Thoracic aorta (tissue), 2 donors: ENCODE measurements at places on chromosomes 13 and 19. TPM values are rescaled to one million over a fixed set of nuclear protein-coding genes. Genes with fewer than 3 reads are reported as not detected.
A peak's percentile ranks its signal among the peaks of the same experiment; 100 is the strongest.

GRCh38 chr19:27794494-27795042, 1418.4 kb downstream of the UQCRFS1 start:
- no peaks in the 10 kb centered on the region for H3K27me3 ChIP-seq
- peak overlapping the region; percentile 88 for H3K27ac ChIP-seq
- no peaks in the 10 kb centered on the region for H3K36me3 ChIP-seq
- peaks cover 18% of the 10 kb centered on the region for H3K4me1 ChIP-seq
- peak overlapping the region; percentile 80 for H3K4me3 ChIP-seq

Gene COX6B2
- not detected for total RNA-seq

DNA sequence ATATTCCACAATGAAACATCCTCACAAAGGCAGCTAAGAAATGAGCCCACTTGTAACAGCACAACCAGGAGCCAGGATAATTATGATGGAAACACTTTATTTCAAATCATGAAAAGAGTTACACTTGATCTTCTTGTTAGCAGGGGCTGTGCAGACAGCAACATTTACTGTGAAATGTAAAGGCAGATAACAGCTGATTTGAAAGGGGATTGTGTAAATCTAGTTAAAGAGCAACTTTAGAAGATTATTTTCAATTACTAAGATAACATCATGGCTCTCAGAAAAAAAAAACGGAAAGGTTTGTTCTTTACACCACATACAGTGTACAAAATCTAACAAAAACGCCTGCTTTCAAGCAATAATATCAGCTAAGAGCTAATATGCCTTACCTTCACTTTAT, 22.4 kb downstream of the ENOX1 start:
- no peak overlapping the region for H3K27ac ChIP-seq
- no peaks in the 10 kb centered on the region for H3K27me3 ChIP-seq
- DNase-seq = no peak
- H3K36me3 ChIP-seq = no peaks in the 10 kb centered on the region

- no peaks in the 10 kb centered on the region for H3K4me1 ChIP-seq
- DNase-seq = no peak
- no peak overlapping the region for H3K27ac ChIP-seq
- H3K36me3 ChIP-seq = peaks cover 5% of the 10 kb centered on the region
Measured at GRCh38 chr19:5228932-5229777, 111.5 kb downstream of the PTPRS start.

DNA sequence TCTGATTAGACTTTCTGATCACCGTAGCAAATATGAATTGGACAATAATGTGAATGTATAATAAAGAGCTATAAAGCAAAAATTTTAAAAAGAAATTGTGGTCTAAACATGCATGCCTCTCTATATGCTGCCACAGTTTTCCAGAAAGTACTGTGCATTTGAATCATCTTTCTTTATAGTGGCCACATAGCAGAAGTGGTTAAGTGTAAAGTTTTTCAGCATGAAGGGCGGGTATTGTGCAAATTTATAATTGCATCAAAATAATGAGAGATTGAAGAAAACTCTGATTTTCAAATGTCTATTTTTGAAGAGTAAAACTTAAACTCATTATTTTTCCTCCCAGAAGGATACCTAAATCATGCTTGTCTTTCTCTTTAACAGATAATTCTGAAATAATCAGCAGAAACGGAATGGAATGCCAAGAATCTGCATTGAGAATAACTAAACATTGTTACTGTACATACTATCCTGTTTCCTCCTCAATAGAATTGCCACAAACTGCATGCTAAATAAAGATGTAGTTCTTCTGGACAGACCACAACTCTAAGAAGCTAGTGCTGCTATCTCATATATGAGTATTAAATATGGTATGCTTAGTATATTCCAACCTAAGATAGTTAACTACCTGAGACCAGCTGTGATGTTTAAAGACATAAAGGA, 42.9 kb upstream of the RAP2A start:
- peaks cover 8% of the 10 kb centered on the region for H3K36me3 ChIP-seq
- H3K27me3 ChIP-seq = no peaks in the 10 kb centered on the region
- no peak for DNase-seq
- no peak overlapping the region for H3K4me3 ChIP-seq

Gene ZNF154
- total RNA-seq = 3.0 TPM

Gene NLRP9
- total RNA-seq = not detected

DNA sequence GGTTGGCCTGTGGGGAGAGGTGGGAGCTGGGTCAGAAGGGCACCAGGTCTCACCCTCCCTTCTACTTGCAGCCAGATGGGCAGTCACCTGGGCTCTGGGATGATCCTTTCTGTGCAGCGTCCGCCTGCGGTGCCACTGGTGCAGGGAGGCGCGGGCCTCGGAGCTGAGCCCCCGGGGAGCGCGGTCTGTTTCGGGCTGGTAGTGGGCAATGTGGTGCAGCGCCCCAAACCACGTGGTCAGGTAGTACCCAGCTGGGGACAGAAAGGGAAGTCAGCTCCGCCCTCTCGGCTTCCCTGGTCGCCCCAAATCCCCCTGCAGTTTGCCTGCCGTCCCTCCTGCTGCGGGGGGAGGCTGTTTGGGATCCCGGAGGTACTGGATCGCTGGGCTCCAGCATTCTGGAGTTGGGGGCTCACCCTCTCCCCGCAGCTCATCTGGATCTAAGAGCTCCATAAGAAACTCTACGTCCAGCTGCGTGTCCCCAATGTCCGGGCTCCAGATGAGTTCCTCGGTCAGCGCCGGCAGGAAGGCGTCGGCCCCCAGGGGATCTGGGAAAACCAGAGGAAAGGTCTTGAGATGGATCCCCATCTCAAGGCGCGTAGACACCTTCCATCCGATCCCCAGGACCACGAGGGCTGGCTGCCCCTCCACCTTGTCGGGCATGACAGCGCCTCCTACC, 8.8 kb downstream of the RINL start:
- H3K27ac ChIP-seq = no peak overlapping the region
- no peaks in the 10 kb centered on the region for H3K36me3 ChIP-seq
- H3K4me1 ChIP-seq = no peaks in the 10 kb centered on the region

GRCh38 chr19:12763100-12763499, 11.5 kb downstream of the BEST2 start:
- peaks cover 18% of the 10 kb centered on the region for H3K36me3 ChIP-seq
- no peaks in the 10 kb centered on the region for H3K27me3 ChIP-seq
- no peak for DNase-seq
- peaks cover under 1% of the 10 kb centered on the region for H3K4me1 ChIP-seq
- H3K27ac ChIP-seq = no peak overlapping the region
- H3K4me3 ChIP-seq = no peak overlapping the region
